ENCODE measurements at places on chromosomes 1 and 21. TPM values are rescaled to one million over a fixed set of nuclear protein-coding genes. Genes with fewer than 3 reads are reported as not detected.
A peak's percentile ranks its signal among the peaks of the same experiment; 100 is the strongest.

DNA sequence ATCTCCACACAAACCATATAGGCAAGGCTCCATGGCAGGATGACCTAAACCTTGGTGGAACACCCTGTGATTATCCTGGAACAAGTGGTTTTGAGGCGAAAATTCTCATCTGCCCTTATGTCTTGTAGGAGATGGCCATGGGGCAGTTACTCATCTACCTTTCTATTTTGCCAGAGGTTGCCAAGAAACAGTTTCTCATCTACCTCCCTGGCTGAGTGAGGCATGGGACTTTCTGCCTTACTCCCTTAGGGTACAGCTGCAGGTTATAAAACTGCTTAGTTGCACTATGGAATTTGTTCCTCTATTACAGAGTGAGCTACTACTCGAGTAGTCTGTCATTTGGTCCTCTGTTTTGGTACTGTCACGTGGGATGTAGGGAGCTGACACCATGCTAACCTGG lies 31.3 kb upstream of the GUCA2A start:
- H3K4me3 ChIP-seq: no peak overlapping the region
- no peaks in the 10 kb centered on the region for H3K27me3 ChIP-seq
- H3K36me3 ChIP-seq: no peaks in the 10 kb centered on the region
- no peaks in the 10 kb centered on the region for H3K4me1 ChIP-seq
- no peak overlapping the region for H3K27ac ChIP-seq

DNA sequence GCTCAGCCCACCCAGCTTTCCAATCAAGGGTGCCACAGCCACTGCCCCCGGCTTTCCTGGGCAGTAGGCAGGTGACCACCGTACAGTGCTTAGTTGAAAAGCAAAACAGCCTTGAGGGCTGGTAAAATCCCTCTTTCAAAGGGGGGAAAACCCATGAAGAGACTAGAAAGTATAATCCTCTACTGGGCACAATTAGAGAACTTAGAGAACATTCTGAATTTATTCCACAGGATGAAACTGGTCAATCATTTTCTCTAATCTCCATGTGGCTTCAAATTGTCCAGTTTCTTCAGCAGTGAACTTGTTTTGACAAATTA lies 15.3 kb upstream of the LRRC47 start:
- no peak overlapping the region for H3K4me3 ChIP-seq
- H3K27me3 ChIP-seq: no peaks in the 10 kb centered on the region
- peaks cover 27% of the 10 kb centered on the region for H3K36me3 ChIP-seq
- no peaks in the 10 kb centered on the region for H3K4me1 ChIP-seq

The DBT gene
- 18.4 TPM for total RNA-seq

DNA sequence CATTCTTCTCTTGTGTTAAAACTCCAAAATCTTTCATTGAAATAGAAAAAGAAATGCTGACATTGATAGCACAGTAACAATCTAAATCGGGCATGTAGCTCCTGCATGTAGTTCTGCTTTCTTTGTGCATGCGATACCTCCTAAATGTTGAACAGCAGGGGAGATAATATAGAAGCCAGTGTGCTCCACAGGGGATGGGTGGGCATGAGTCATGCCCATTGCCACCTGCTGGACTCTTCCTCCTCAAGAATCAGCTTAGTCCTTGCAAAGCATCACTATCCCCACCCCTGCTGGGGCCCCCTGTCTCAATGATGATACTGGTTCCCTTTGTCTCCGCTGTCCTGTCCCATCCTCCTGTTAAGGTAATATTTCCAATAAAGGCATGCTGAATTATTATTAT lies 203.0 kb downstream of the RWDD3 start:
- H3K4me3 ChIP-seq: no peak overlapping the region
- H3K27ac ChIP-seq: no peak overlapping the region
- H3K27me3 ChIP-seq: peaks cover 3% of the 10 kb centered on the region
- no peaks in the 10 kb centered on the region for H3K36me3 ChIP-seq
- no peak for DNase-seq

DNA sequence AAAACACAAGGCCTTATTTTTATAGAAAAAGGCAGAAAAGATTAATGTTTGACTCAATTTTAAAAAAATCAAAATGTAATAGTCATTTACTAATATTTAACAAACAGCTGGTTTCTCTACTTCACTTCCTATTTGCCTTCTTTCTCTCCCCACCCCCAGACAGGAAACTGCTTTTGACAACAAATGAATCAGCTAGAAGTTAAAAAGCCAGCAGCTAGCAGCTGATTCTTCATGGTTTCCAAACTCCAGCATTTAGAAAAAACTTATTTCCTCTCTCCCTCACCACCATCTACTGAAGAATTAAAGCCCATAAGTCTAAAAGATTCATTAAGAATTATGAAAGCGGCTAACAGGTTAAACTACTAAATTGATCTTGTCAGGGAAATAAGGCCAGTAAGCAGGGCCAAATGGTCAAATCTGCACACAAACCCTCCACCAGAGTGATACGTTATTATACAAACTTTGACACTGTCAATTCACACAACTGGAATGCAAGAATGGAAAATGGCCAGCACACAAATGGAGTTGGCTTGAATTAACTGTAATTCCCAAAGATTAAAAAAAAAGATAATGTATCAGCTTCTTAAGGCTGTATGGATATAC lies 4.0 kb downstream of the WDR26 start:
- H3K27ac ChIP-seq: peak overlapping the region; percentile 59
- H3K36me3 ChIP-seq: peaks cover 6% of the 10 kb centered on the region
- DNase-seq: no peak
- peaks cover 21% of the 10 kb centered on the region for H3K4me1 ChIP-seq
- H3K4me3 ChIP-seq: peak overlapping the region; percentile 31
- H3K27me3 ChIP-seq: no peaks in the 10 kb centered on the region

DNA sequence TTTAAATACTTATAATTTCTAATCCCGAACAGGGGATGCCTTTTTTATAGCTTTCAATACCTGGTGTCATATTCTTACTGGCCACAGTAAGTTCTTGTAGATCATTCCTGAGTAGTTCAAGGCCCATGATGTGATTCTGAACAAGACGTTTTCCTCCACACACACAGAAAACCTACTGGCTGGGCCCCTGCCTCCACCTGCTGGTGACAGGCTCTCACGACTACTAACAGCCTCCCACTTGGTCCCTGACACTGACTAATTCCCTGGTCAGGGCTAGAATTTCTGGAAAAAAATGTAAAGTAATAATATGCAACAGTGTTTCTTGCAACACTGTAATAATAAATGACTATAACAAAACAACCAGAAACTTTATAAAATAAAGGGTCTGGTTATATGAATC lies 50.4 kb upstream of the RIPK4 start:
- DNase-seq: no peak
- H3K4me1 ChIP-seq: no peaks in the 10 kb centered on the region
- no peak overlapping the region for H3K4me3 ChIP-seq
- no peaks in the 10 kb centered on the region for H3K27me3 ChIP-seq
- no peaks in the 10 kb centered on the region for H3K36me3 ChIP-seq
